ENCODE measurements at places on chromosomes 11 and 22.
A peak's percentile ranks its signal among the peaks of the same experiment; 100 is the strongest.

DNA sequence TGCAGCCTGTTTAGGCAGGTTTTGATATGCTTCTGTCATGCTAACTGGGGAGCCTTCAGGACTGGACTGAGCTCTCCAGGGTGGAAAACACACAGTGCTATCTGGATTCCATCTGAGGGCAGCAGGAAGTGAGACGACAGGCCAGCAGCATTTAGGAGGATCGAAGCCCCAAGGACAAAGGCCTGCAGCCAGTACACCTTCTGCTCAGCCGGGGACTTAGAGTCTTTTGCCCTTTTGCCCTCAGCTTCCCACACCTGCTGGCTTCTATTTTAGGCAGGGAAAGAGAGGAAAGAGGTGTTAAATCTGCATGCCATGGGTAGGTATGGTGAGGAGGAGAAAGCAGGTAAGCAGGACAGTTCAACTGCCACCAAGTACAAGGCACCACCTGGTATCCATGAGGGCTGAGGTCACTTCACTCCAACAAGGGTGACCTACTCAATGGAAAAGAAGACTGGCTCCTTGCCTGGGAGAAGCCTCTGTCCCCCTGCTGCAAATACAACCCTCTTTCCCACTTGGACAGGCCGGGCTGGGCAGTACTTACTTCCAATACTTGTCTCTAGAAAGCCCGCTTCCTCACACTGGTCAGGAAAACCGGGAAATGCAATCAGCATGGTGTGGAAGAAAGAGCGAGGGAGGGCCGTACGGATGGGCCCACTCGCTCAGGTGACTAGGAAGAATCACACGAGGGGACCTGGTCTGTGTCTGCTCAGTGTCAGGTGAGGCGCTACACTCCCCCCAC, 12.3 kb downstream of the LARGE2 start:
- DNase-seq, result no peak

- no peak for DNase-seq
Observed at GRCh38 chr11:68309621-68310185, 2.7 kb upstream of the LRP5 start.

DNA sequence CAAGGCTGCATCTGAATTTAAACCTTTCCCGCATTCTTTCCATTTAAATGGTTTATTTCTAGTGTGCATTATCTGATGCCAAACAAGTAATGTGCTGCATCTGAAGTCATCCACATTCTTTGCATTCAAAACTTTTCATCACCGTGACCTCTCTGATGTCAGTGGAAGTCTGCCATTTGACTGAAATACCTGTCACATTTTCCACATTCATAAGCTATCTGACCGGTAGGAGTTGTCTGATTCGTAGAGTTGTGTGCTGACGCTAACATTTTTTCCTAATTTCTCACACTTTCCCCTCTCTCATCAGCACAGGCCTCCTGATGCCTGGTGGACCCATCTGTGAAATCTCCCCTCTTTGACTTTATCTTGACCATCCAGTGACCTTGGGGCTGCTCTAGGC, 79.9 kb upstream of the BARX2 start:
- no peak for DNase-seq

DNA sequence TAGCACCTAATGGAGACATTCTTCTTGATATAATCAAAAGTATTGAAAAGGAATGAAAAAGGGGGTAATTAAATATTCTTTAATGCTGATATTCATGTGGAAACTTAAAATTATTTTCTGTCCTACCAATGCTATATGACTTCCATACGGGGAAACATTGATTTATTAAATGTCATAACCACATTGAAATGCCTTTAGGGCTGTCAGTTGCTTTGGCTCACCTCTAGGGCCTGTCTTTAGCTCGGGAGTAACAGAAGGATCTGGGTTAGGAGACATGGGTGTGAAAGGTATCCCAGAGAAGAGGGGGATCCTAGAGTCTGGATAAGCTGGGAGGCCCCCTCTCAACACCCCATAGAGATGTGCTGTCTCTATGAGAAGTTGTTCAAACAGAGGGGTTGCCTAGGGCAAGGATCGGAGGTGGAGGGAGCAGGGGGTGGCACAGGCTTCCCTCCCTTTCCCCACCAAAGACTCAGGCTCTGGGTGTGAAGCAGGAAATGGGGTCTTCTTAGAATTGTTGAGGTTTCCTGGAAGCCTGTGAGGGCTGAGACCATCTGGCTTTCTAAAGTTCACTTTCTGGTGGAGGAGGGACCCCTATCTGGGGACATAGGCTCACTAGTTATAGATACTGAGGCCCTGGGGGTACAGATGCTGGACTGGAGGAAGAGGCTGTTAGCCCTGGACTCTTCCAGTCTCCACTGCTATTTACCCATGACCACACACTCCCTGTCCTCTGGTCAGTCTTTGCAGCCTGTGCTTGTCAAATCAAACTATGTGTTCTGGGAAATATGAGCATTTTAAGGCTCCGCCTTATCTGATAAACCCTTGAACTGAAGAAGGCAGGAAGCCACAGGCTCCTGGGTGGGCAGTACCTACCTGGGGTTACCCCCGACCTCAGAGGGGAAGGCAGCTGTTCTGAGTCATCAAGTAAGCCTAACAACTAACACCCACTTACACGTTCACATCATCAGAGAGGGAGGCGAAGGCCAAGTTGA, 55.8 kb upstream of the RRAS2 start:
- DNase-seq, result no peak

- DNase-seq, result no peak
Observed at GRCh38 chr11:45525393-45525792, 140.0 kb downstream of the CHST1 start.

DNA sequence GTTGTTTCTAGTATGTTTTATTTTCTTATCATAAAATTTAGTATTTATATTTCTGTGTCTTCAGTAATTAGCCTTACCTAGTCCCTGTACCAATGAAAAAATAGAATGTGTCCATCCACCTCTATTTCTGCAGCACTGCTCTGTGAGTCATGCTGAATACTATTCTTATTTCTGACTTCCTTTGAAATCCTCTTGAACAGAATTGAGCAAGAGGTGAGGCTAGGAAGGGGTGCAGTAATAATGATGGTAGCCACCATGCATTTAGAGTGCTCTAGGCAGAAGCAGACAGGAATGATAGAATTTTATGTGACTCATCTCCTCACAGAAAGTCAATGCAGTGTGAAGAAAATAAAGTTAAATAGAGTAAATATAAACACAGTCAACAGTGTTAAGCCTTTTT, 60.0 kb downstream of the OR10A6 start:
- DNase-seq, result no peak

DNA sequence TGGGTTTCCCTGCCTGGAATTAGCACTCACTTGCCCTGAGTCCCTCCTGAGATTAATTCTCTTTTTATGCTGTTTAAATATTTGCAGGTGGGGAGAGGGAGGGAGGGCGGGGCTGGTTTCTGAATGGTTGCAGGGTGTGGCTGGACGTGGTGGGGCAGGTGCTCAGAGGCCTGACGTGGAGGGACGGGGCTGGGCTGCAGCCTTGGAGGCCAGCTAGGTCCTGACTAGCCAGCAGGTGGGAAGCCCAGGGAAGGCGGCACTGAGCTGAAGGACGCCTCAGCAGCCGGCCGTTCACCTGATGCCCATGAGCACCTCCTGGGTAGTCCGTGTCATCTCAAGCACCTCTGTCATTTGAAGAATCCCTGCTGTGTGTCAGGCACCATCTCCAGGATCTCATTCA, 21.3 kb downstream of the SGSM1 start:
- no peak for DNase-seq

- no peak for DNase-seq
Observed at GRCh38 chr22:30885591-30885990, 83.0 kb downstream of the MORC2 start.

DNA sequence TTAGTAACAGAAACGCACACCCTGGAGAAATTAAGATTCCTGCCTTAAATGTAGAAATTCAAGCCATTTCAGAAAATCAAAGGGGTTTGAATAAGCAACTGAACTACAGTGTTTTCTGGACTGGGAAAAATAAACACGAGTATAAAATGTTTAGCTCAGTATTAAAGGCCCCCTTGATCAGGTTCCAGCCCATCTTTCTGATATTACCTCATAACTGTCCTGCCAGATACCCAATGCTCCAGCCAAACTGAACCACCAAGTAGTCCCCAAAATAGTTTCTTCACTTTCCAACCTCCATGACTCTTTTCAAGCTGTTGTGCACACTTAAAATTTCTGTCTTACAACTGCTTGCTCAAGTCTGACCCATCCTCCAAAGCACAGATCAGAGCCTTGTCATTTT, 54.4 kb downstream of the SERGEF start:
- DNase-seq, result no peak

DNA sequence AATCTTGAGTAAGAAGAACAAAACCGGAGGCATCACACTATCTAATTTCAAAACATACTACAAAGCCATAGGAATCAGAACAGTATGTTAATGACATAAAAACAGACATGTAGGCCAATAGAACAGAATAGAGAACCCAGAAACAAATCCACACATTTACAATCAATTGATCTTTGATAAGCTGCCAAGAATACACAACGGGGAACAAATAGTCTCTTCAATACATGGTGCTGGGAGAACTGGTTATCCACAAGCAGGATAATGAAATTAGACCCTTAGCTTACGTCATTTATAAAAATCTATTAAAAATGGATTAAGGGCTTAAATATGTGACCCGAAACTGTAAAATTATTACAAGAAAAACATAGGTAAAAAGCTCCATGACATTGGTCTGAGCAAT, 417.7 kb downstream of the INSC start:
- DNase-seq, result no peak

DNA sequence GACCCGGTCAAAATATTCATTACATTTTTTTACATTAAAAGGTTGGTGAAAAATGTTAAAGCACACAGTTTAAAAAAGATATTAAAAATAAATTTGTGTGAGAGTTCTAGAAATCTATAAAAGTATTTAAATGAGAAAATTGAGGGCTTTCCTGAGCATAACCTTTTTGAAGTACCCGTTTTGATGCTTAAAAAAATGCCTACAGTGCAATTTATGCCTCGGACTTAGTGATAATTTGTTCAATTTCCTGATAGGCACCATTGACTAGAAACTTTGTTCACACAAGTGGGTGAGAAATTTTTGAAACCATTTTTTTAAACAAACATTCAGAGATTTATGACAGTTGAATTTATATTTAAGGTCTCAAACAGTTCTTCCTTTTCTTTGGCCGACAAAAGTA, 29.7 kb upstream of the B3GAT1 start:
- no peak for DNase-seq

DNA sequence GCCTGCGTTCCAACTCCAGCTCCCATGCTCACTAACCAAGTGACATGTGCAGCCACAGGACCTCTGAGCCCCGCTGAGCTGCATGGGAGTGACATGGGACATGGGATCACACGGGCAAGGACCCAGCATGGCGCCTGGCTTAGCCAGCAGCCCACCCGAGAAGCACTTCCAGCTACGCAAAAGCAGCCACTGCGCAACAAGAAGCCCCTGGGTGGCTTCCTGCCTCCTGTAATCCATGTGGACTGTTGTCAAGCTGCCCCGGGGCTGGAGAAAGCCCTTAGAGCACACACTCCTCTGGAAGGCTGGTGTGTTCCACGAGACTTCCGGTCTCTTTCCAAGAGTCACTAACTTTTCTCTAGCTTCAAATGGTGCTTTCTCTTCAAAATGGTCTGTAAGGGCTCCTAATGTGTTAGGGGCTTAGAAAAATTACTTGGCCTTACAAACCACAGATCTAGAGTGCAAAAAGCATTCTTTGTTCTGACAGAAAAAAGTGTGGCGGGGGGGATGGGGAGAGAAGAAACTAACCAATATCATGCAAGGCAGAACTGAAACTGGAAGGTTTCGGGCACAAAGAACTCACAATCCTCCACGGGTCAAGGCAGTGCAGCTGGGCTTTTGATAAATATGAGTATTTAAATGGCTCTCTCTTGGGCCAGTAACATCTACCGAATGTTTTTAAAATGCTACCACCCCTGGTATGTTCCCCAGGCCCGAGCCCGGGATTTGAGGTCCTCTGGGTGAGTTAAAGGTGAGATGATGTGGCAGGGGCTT, 5.5 kb downstream of the C11orf24 start:
- DNase-seq, result no peak

- no peak for DNase-seq
Observed at GRCh38 chr11:10796191-10796590, 12.5 kb downstream of the EIF4G2 start.

GRCh38 chr11:44750551-44751465, 24.0 kb downstream of the TSPAN18 start:
- DNase-seq, result no peak

DNA sequence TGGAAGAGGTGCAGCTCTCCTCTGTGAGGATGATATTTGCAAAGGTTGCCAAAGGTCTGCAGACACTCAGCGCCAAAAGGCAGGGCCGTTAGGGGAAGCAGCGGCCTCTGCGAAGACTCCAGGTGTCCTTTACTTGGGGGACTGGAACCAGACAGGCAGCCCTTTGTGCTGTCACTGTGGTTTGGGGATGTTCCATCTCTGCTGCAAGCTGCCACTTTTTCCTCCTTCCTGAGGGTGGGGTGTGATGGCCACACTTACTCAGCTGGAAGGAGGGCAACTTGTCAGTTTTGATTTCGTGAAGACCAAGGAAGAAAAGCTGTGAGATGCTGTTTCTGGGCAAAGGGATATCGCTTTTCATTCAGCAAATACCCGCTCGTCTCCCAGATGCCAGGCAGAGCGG, 96.5 kb upstream of the PRR5 start:
- no peak for DNase-seq

- DNase-seq, result peak; percentile 64
Observed at GRCh38 chr22:36301384-36301828, 48.5 kb downstream of the APOL1 start.

- no peak for DNase-seq
Observed at GRCh38 chr11:10080138-10080537, 213.9 kb downstream of the SBF2 start.

- no peak for DNase-seq
Observed at GRCh38 chr11:1421291-1421690, 31.6 kb downstream of the BRSK2 start.

DNA sequence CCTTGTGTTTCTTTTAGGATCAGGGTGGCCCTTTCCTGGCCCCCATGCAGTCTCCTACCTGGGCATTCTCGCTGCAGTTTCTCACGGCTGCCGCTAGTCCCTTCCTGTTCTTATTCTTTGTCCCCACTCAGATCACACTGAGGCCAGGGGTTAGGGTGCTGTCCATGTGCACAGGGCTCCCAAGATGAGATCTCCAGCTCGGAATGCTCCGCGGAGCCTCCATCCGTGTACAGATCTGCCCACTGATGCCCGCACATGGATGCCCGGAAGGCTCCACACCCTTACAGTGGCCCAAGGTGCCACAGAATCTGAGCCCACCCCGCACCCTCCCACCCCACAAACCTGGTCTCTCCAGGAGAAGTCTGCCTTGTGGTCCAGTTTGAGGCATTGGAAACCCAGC, 457.3 kb downstream of the TBC1D22A start:
- DNase-seq, result no peak

GRCh38 chr22:47407461-47408025, 645.1 kb downstream of the TBC1D22A start:
- no peak for DNase-seq

DNA sequence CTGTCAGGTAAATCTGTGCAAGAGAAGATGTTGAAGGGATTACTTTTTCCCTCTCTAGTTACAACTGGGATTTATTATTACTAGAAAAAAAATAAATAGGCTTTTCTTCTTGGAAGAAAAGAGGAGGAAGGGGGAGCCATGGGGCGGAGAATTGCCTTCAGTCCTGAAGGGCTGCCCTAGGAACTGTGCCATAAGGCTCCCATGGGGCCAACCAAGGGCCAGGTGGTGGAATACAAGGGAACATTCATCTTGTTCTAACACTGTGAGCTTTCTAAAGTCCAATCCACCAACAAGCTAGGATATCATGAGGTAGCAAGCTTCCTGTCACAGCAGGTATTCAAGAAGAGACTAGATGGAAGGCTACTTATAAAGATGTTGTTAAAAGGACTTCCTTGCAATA, 24.8 kb upstream of the NRIP3 start:
- no peak for DNase-seq

GRCh38 chr11:94494126-94494680, 419 bp downstream of the ANKRD49 start:
- no peak for DNase-seq

GRCh38 chr22:30150212-30150611, 69.9 kb downstream of the HORMAD2 start:
- DNase-seq, result no peak

All from left kidney (tissue), 8 donors.